ENCODE measurements at places on chromosomes 6 and 20. TPM values are rescaled to one million over a fixed set of nuclear protein-coding genes. Genes with fewer than 3 reads are reported as not detected.
A peak's percentile ranks its signal among the peaks of the same experiment; 100 is the strongest.

DNA sequence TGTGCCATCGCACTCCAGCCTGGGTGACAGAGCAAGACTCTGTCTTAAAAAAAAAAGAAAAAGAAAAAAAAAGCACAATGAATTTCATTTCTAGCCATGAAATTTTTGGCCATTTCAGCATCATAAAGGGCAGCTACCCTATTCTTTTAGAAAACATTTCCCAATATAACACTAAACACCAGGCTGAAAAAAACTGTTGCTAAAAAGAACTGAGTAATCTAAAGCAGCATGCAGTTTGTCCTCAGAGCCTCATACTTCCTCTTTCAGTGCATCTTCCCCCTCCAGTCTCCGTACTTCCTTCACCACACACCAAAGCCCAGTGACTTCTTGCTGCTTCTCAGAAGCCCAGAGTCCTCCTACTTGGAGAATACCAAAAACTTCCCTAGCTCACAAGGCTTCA is 5.6 kb upstream of the IFNGR1 start:
- H3K36me3 ChIP-seq, result no peaks in the 10 kb centered on the region
- no peak overlapping the region for H3K27ac ChIP-seq

HUS1B gene
- 0.79 TPM for total RNA-seq

DNA sequence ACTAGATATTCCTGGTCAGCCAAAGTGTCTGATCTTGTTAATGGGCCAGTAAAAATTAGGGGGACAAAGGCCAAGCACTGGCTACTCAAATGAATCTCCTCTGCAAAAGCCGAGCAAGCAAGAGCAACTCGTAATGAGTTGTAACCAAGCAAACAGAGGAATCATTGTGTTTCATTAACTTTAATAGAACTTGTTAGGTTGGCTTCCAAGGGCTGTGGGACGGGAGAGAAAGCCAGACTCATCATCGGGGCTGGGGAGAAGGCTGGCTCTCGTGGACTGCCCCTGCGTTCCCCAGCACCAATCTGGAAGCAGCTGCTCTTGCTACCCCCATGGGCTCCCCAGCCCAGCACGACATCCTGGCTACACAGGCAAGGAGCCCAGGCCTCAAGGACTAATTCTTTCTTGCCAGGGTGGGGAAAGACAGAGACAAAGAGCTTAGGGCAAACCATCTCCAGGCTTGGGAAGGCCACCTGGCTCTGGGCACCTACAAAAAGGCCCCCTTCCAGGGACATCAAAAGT is 10.5 kb upstream of the SCUBE3 start:
- no peaks in the 10 kb centered on the region for H3K27me3 ChIP-seq
- H3K27ac ChIP-seq, result no peak overlapping the region
- no peaks in the 10 kb centered on the region for H3K4me1 ChIP-seq
- no peak for DNase-seq
- no peaks in the 10 kb centered on the region for H3K36me3 ChIP-seq

DNA sequence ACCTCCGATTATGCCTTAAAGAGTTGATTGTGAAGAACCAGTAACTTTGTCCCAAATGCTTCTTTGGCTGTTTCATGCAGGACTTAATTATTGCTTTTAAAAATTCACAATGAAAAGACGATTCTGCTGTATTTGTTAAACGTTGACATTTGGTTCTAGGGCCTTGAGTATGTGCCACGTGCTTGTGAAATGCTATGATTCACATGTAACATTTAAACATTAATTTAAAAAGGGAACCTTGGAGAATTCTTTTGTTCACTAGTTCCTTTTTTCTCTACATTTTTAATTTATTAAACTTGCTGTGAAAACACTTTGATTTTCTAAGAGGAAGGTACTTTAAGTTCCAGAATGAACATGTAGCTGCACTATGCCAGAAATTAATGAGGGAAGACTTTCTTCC is 9.5 kb downstream of the GZF1 start:
- H3K27ac ChIP-seq, result no peak overlapping the region
- no peaks in the 10 kb centered on the region for H3K27me3 ChIP-seq
- peaks cover 7% of the 10 kb centered on the region for H3K4me1 ChIP-seq
- no peak for DNase-seq

- H3K4me3 ChIP-seq, result no peak overlapping the region
- no peak for DNase-seq
- no peaks in the 10 kb centered on the region for H3K27me3 ChIP-seq
- H3K4me1 ChIP-seq, result peaks cover 18% of the 10 kb centered on the region
- no peaks in the 10 kb centered on the region for H3K36me3 ChIP-seq
- H3K27ac ChIP-seq, result no peak overlapping the region
Observed at GRCh38 chr6:5540370-5540769, 279.1 kb downstream of the FARS2 start.

SIRPB1 gene
- total RNA-seq, result not detected

TSPO2 gene
- total RNA-seq, result 0.49 TPM

DNA sequence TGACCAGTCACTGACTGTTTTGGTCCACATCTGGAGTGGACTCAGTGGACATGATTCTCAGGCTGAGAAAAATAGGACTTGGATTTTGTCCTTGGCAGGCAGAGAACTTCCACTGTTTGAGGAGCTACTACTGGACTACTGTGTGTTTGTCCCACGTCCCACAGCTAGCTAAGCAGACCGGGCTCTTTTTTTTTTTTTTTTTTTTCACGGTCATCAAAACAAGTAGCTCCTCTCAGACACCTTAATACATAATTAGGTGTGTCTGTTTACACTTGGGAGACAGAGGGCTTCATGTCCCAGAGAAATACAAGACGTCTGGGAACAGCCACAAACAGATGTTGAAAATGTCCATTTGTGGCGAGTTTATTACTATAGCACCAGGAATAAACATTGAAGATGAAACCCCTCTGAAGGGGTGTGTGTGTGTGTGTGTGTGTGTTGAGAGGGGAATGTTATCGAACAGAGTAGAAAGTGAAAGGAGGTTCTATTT is 155.0 kb upstream of the SUPT3H start:
- DNase-seq, result no peak
- H3K4me1 ChIP-seq, result peaks cover 8% of the 10 kb centered on the region
- no peaks in the 10 kb centered on the region for H3K27me3 ChIP-seq
- no peak overlapping the region for H3K27ac ChIP-seq

TRMT11 gene
- total RNA-seq, result 36.7 TPM

DDX27 gene
- total RNA-seq, result 146 TPM

TTK gene
- 37.4 TPM for total RNA-seq

DNA sequence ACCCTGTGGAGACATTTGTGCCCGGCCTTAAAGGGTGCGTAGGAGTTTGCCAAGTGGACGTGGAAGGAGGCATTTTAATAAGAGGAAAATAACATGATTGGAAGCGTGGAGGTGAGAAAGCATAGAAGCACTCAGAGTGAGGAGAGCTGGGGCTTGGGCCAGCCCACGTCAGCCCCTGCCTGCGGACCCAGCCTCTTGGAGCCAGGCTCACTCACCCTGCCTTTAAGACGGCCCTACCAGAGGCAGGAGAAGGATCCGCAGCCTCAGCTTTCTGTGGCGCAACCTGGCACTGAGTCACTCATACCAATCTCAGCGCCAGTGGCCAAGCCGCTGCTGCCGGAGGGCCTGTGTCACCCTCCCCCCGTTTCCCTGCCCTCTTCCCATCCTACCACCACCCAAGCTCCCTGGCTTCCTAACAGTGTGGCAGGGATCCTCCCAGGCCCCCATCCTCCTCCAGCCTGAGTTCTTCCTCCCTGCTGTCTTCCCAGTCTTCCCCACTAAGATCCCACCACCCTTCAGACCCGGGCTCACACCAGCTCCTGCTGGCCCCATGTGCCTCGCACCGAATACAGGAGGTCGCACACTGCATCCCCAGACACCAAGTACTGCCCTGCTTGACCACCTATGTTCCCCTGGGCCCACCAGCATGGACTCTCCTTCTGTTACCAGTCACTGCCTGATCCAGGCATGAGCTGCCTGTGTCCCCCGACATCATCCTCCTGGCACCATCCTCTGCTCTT is 285.2 kb downstream of the UST start:
- no peak for DNase-seq
- H3K36me3 ChIP-seq, result no peaks in the 10 kb centered on the region
- H3K27ac ChIP-seq, result no peak overlapping the region
- no peaks in the 10 kb centered on the region for H3K4me1 ChIP-seq

DNA sequence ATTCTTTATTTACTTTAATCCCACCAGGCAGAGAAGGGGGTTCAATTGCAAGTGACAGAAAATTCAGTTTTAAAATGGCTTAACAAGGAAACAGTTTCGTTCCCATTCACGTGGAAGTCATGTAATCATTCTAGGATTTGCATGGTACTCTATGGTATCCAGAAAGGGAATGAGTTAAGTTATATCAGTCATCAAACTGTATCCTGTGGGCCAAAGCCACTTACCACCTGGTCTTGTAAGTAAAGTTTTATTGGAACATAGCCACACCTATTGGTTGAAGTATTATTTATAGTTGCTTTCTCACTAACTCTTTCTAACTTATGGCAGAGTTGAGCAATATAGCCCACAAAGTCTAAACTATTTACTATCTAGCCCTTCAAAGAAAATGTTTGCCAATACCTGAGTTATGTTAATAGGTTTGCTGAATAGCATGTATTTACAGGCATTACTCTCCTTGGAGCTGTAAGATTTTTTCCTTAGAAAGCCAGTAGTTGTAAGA is 10.2 kb upstream of the MMS22L start:
- no peak for DNase-seq
- no peaks in the 10 kb centered on the region for H3K4me1 ChIP-seq
- H3K27ac ChIP-seq, result no peak overlapping the region

- H3K4me1 ChIP-seq, result no peaks in the 10 kb centered on the region
- H3K4me3 ChIP-seq, result no peak overlapping the region
- H3K27ac ChIP-seq, result peak overlapping the region; percentile 47
- no peak for DNase-seq
- H3K27me3 ChIP-seq, result no peaks in the 10 kb centered on the region
Observed at GRCh38 chr20:63284544-63284949, 8.4 kb upstream of the COL20A1 start.

GRCh38 chr20:40241596-40242343 is 447.3 kb downstream of the MAFB start:
- no peaks in the 10 kb centered on the region for H3K4me1 ChIP-seq
- H3K27me3 ChIP-seq, result 0 out of 2 replicates have a peak, but pooled peaks cover 2% of the 10 kb centered on the region
- H3K27ac ChIP-seq, result no peak overlapping the region
- H3K4me3 ChIP-seq, result no peak overlapping the region
- H3K36me3 ChIP-seq, result no peaks in the 10 kb centered on the region
- no peak for DNase-seq

GRCh38 chr6:107330168-107330567 is 129.2 kb downstream of the PDSS2 start:
- H3K27me3 ChIP-seq, result no peaks in the 10 kb centered on the region
- peaks cover 1% of the 10 kb centered on the region for H3K36me3 ChIP-seq
- H3K27ac ChIP-seq, result no peak overlapping the region

NKX2-2 gene
- not detected for total RNA-seq

DNA sequence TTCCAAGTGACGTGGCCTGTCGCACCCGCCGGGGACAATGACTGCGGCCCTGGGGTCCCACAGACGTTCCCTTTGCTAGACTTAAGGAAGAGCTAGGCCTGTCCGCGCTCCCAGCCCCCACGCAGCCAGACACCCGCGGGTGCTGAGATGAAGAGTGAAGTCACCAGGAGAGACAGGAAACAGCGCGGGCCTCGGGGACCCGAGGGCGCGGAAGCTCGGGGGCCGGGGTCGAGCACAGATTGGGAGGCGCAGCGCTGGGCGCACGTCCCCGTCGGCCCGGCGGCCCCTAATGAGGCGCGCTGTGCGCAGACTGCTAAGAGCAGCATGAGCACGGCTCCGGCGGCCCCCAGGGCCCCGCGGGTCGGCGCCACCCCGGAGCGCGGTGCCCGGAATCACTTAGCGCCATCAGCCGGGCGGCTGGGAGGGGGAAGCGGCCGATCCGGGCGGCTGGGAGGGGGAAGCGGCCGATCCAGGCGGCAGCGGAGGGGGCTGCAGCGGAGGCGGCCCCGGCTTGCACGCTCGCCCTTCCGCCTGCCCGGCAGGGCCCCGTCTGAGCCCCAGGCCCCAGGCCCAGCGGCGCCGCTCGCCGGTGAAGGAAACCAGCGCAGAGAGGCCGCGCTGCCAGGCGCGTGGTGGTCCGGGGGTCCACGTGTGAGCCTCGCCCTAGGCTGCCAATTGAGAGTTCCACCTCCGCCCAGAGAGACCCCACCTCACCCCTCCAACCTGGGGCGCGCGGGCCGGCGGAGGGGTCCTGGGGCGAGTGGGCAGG is 8.3 kb upstream of the AVP start:
- no peak overlapping the region for H3K27ac ChIP-seq
- no peaks in the 10 kb centered on the region for H3K4me1 ChIP-seq
- H3K4me3 ChIP-seq, result no peak overlapping the region
- no peaks in the 10 kb centered on the region for H3K27me3 ChIP-seq

DNA sequence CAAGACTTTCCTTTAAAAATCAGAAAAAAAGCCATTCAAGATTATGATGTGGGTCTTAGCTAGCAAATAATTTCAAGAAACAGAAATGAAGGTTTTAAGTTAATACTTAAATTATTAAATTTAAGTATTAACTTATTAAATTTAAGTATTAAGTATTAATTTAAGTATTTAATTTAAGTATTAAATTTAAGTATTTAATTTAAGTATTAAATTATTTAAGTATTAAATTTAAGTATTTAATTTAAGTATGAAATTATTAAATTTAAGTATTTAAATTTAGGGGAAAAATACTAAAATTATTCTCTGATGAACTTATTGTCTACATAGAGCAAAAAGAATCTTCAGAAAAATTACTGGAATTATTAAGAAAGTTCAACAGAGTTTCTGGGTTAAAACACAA is 829.3 kb upstream of the FLRT3 start:
- H3K27ac ChIP-seq, result no peak overlapping the region
- DNase-seq, result no peak
- H3K4me3 ChIP-seq, result no peak overlapping the region
- H3K36me3 ChIP-seq, result no peaks in the 10 kb centered on the region

UBD gene
- total RNA-seq, result 8.2 TPM

DNA sequence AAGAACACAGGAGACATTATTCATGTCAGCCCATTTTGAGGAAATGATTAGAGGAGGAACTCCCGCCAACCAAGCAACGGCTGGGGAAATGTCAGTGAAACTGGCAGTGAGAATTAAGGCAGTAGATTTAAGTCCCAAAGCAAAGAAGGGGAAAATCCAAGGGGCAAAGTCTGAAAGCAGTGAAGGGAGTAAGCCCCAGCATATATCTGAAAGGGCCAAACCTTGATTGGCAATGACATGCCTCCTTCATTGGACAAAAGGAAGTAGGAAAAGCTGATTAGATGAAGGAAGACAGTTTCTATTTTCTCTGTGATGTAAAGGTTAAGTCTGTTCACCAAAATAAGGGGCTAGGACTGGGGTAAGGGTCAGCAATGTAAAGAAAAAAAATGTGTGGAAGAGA is 190.3 kb downstream of the RNF144B start:
- no peaks in the 10 kb centered on the region for H3K36me3 ChIP-seq
- no peaks in the 10 kb centered on the region for H3K4me1 ChIP-seq
- no peak overlapping the region for H3K27ac ChIP-seq

DNA sequence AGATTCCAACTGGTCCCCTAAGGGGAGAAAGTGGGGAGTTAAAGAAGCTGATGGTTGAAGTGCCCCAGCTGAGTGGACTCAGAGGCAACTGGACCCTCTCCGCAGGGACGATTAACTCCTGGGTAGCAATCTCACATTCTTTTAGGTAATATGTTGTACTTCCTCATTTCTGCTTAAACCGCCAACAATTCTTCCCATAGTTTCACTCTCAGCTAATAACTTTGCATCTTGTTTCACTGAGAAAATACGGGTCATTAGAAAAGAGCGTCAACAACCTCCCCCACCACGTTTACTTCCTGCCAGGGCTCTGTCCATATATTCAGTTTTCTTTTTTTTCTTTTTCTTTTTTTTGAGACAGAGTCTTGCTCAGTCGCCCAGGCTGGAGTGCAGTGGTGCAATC is 39.5 kb upstream of the CHD6 start:
- H3K27ac ChIP-seq, result no peak overlapping the region
- no peak overlapping the region for H3K4me3 ChIP-seq
- no peak for DNase-seq
- H3K4me1 ChIP-seq, result no peaks in the 10 kb centered on the region
- no peaks in the 10 kb centered on the region for H3K36me3 ChIP-seq
- no peaks in the 10 kb centered on the region for H3K27me3 ChIP-seq

ZNF831 gene
- not detected for total RNA-seq

Measured in Caco-2 (cell line).